ENCODE measurements at places on chromosomes 5 and 9.

- DNase-seq: no peak
Measured at GRCh38 chr5:128253161-128253560, 169.6 kb downstream of the SLC12A2 start.

DNA sequence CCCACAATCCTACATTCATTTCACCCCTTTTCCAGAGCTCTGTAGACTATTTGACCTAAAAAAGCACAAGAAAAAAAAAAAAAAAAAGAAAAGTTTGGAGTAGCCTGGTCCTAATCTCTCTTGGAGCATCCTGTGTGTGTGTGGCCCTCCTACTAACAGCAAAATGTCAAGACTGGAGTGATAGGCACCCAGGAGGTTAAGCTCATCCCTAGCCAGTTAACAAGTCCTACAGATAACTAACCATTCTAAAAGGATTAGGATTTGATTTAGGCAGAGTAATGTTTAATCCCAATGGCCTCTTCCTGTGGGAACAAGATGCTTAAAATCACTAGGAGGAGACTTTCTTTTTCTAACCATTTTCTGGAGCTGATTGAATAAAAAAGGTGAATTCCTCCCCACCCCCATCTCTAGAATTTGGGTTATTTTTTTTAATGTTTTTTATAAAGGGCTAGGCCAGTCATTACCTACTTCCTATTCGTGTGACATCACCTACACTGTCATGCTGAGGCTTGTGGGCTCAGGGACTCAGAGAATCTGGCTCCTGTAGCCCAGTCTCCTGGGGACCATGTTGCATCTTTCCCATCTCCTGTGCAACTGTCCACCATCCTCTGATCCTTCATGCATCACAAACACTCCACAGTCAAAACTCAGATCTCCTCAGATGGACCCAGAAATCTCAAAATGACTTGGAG, 43.2 kb upstream of the NR3C1 start:
- no peak for DNase-seq

GRCh38 chr9:112173489-112174221, 1.4 kb downstream of the SUSD1 start:
- DNase-seq: no peak

- DNase-seq: no peak
Measured at GRCh38 chr5:178111925-178112324, 1.4 kb upstream of the N4BP3 start.
